ENCODE measurements at places on chromosomes 4 and X.

- peak; percentile 55 for DNase-seq
Measured at GRCh38 chr4:174156239-174156826, 127.1 kb downstream of the FBXO8 start.

DNA sequence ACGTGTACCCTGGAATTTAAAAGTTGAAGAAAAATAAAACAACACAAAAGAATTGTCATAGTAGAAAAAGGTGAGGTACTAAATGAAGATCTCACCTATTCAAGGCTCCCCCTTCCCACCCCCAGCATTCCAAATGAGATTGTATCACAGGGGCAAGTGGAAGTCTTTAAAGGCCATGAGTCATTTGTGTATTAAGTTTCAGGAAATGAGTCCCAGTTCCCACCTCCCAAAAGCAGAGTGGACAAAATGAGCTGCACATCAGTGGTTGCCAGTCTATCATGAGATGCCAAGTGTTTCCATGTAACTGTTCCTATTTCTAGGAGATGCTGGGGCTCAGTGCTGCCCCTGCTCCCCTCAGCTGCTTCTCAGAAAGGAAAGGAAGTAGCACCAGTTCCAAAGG is 20.1 kb downstream of the ARHGEF9 start:
- no peak for DNase-seq

- DNase-seq: no peak
Measured at GRCh38 chr4:153549405-153549804, 83.2 kb downstream of the TMEM131L start.

DNA sequence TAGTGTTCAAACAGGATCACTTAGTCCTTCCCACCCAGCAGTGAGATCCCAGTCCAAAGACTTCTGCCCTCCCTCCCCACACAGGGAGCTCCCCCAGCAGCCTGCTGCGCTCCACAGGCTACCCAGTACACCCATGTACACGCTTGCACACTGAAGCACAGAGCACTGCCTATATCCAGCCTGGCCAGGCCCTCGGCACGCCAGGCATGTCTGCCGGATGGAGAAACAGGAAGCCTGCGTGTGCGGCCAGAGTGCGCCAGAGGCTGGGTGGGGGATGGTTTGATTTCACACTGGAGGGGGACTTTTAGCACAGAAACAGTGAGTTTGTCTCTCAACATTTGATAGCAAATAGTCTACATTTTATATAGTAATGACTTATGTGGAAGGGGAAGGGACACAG is 833.5 kb upstream of the IGFBP7 start:
- DNase-seq: no peak

GRCh38 chr4:141254326-141254725 is 33.6 kb downstream of the ZNF330 start:
- no peak for DNase-seq

DNA sequence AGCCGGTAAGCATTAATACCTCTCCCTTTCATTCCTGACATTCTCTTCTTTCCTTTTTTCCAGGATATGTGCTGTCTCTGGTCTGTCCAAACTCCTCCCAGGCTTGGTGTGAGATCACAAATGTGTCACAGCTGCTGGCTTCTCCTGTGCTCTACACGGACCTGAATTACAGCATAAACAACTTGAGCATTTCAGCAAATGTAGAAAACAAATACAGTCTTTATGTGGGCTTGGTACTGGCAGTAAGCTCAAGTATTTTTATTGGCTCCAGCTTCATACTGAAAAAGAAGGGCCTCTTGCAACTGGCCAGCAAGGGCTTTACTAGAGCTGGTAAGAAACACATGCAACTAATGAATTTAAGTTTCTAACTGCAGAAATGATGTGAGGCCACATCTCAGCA is 8.4 kb downstream of the NIPAL1 start:
- no peak for DNase-seq

- DNase-seq: peak; percentile 84
Measured at GRCh38 chrX:129823115-129823514, 20.6 kb downstream of the ZDHHC9 start.

GRCh38 chr4:76090241-76090691 is 15.8 kb downstream of the ART3 start:
- DNase-seq: no peak

- DNase-seq: no peak
Measured at GRCh38 chr4:2869659-2870058, 26.0 kb downstream of the ADD1 start.

- DNase-seq: no peak
Measured at GRCh38 chr4:1336088-1336491, 10.9 kb upstream of the UVSSA start.

- DNase-seq: peak; percentile 77
Measured at GRCh38 chrX:103919270-103919637, 43.2 kb upstream of the TMSB15B start.

DNA sequence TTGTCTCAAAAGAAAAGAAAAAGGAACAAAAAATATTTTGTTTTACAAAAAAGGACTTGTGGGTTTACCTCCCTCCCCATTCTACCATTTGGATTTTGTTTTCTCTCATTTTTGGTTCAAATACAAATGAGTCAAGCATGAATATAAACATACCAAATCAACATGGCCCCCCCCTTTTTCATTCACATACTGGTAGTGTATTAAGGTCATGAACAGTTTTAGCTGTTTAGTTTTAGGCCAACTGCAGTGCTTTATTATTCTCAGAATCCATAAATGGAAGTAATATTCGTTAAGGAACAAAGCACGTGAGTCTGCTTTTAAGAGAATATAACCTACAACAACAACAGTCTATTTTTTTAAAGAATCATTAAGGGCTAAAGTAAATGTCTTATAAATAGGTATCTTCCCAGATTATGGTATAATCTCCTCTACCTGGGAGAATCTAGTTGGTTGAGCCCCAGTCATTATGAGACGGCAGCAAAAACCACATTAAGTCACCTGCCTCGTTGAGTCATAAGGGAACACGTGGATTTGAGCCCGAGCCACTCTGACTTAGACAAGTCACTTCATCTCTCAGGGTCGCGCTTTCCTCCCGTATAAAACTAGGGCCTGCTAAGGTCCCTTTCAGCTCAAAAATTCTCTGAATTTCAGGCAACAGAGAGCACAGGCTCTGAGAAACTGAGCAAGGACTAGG is 26.7 kb downstream of the BCLAF3 start:
- DNase-seq: no peak

GRCh38 chrX:13101441-13102139 is 57.2 kb upstream of the FAM9C start:
- DNase-seq: no peak

- DNase-seq: no peak
Measured at GRCh38 chr4:154473497-154473896, 18.1 kb downstream of the DCHS2 start.

DNA sequence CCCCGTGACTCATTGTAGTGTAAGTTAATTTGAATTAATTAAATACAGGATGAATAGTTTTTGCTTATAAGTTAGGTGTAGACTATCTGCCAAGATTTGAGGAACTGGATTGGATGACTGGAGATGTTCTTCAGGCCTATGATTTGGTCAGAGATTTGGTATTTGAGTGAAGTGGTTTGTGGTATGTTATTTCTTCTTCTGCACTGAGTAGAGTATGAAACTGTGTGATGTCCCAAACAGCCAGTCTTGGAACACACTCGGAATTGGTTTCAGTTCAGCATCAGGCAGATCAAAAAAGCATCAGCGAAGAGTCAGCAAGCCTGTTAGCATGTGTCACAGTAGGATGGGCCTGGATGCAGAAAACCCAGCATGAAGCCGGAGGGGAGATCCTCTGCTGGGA is 294.1 kb downstream of the ARHGAP10 start:
- no peak for DNase-seq

DNA sequence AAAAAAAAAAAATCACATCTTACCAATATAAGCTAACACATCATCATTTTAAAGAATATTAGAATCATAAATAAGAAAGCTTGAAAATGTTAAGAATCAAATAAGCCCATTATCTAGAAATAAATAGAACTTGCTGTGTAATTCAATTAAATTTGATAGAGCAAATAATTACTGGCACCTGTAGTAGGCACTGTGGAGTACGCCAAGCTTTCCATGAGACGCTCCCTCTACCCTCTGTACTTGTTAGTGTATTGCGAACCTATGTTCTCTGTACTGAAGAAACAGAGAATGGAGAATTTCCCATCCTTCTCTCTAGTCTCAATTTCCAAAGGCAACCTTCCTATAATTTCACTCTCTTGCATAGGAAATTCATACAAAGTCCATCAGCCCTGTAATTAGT is 61.7 kb upstream of the HAND2 start:
- DNase-seq: peak; percentile 40

GRCh38 chrX:74293343-74293946 is 10.5 kb upstream of the ZCCHC13 start:
- DNase-seq: peak; percentile 80

DNA sequence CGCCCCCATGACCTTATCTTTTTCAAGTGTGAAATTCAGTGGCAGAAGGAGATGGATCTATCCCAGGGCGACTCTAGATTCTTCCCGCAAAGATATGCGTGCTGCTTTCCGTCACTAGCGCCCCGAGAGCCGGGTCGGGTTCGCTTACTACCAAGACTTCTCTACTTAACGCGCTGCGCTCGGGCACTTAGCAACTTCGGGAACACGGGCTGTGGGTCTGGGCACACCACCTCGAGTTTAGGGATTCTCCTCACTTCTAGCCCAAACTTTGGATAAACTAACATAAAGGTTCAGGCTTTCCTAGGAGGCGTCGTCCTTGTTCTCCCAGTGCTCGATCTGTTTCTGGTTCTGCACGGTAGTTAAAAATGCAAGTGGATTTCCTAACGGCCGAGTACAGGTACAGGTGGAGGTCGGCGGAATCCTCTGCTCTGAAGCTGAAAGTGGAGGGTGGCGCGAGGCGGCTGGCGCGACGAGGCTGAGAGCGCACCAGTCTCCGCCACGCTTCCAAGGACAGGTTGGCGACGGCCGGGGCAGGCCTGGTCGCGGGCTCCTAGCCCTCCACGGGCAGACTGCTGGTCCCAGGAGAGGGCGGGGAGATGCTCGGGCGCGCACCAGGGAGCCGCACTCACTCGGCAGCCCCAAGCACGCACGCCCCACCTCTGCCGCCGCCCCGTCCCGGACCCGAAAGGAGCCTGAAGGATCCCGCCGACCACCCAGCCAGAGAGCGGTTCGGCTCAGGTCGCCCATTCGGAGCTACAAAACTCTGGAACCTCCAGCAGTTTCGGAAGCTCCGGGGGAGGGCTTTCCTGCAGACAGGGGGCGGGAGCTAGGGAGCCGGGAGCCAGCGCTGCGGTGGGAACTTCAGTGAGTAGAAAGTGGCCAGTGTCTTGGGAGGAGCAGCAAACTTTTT is 100.8 kb upstream of the TENM3 start:
- DNase-seq: no peak

- DNase-seq: no peak
Measured at GRCh38 chr4:142419712-142420111, 426.4 kb downstream of the INPP4B start.

- DNase-seq: no peak
Measured at GRCh38 chrX:72624194-72624593, 51.6 kb upstream of the HDAC8 start.

GRCh38 chr4:74016068-74016467 is 17.6 kb upstream of the CXCL5 start:
- no peak for DNase-seq

DNA sequence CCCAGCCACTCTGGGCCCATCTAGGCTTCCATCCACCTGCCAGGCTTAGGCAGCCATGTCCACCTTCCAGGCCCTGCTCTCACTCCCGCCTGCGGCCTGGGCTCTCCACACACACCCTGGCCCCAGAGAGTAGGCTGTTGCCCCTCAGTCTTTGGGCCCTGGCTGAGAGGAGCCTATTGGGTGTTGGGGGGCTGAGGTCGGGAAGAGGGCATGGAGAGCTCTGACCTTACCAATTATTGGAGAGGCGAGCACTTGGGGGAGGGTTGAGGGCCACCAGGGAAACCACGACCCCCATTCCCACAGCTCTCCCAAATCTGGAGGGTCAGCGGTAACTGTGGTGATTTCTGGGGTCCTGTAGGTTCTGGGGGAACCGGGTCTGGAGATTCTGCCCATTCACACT is 38.2 kb downstream of the HTRA3 start:
- DNase-seq: no peak

- no peak for DNase-seq
Measured at GRCh38 chr4:3823496-3824341, 57.5 kb downstream of the ADRA2C start.

- peak; percentile 58 for DNase-seq
Measured at GRCh38 chr4:143531380-143531779, 17.9 kb downstream of the SMARCA5 start.

- peak; percentile 65 for DNase-seq
Measured at GRCh38 chrX:68018248-68019203, 414.8 kb downstream of the OPHN1 start.

- DNase-seq: no peak
Measured at GRCh38 chr4:184451726-184452125, 22.6 kb downstream of the IRF2 start.

DNA sequence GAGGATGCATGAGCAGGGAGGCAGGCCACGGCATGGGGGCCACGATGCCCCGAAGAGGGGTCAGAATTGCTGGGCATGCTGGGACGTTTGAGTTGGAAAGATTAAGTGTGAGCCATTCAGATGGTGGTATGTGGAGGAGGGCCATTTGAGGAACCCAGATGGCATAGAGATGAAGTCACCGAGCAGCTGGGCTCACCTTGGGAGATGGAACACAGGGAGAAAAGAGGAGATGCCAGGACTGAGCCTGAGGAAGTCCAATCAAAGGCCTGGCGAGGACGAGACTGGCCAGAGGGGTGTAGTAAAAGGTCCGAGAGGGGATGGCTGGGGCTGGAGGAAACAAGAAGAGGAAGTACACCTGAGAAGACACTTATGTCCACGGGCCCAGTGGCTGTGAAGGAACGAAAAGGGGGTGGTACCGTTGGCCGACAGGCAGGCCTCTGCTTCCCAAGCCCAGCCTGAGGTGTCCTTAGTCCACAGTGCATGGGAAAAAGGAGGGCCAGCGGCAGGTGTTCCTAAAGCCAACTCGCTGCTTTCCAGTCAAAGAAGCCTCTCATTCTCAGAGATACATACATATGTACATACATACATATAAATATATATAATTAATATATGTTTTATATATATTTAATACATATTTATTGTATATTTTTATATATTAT is 54.6 kb upstream of the CLCN4 start:
- DNase-seq: no peak

DNA sequence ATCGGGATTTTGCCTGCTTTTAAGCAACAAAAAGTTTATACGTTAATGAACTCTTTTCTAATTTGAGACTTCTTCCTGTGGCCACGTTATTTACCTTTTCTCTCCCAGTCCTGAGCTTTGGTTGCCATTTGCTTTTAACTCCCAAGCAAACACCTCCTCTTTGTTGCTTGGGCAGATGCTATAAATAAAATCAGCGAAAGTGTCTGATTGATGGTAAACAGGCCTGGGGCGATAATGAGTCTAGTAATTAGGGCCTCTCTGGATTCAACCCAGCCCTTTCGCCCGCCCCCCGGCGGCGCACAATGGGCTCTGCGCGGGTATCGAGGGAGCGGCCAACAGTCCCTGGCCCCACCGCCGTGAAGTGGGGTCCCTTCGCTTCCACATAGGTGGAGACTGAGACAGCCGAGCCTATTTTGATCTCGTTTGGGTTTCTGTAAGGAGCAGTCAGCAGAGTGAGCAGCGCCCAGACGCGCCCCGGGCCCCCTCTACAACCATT is 790 bp downstream of the CLGN start:
- no peak for DNase-seq

DNA sequence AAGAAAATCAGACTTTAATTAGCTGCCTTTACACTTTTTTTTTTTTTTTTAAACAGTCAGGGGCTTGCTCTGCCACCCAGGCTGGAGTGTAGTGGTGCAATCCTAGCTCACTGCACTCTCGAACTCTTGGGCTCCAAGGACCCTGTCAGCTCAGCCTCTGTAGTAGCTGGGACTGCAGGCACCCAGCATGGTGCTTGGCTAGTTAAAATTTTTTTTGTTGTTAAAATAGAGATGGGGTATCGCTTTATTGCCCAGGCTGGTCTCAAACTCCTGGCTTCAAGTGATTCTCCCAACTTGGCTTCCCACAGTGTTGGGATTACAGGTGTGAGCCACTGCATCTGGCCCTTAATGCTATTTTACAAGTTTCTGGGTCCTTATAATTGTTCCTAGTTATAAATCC is 359.1 kb downstream of the SPRY1 start:
- DNase-seq: no peak

All from Karpas-422 (cell line).